GM12864 (cell line): ENCODE measurements at places on chromosomes 3 and 15.

DNA sequence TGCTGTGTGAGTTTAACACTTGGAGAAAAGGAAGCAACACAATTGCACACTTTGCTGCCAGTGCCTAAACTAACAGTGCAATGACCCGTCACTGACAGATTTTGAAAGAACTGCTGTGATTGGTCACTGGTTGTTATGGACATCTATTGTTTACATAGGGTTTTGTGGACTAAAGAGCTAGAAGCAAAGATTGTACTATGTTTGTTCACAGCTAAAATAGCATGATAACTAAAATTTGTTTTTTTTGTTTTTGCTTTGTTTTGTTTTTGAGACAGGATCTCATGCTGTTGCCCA lies 112.4 kb upstream of the GOLGA8J start:
- DNase-seq, result no peak

- DNase-seq, result no peak
These were observed 18.6 kb upstream of the IREB2 start for GRCh38 chr15:78419367-78419766.

DNA sequence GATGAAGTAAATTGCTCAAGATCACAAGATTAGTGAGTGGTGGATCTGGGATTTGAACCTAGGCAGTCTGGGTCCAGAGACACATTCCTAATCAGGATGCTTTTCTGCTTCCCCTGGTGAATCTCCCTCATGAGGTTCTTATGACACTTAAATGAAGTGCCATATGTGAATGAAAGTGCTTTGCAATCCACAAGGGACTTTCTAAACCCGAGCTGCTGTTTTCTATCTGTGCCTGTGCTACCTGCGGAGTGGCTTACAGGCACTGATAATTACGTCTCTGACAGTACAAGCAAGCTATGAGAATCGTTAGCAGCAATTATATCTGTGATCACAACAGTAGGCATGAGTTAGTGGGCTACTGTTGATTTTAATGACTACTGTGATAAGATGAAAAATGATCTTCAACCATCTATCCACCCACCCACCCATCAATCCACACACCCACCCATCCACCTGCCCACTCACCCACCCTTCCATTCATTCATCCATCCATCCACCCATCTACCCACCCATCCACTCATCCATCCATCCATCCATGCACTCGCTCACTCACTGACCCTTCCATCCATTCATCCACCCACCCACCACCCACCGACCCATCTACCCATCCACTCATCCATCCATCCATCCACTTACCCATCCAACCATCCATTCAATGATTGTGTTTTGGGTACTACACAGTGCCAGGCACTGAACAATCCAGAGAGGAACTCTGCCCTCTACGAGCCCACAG lies 51.8 kb downstream of the ATP2B2 start:
- DNase-seq, result no peak

GRCh38 chr3:36372534-36372935 lies 7.8 kb upstream of the STAC start:
- no peak for DNase-seq

DNA sequence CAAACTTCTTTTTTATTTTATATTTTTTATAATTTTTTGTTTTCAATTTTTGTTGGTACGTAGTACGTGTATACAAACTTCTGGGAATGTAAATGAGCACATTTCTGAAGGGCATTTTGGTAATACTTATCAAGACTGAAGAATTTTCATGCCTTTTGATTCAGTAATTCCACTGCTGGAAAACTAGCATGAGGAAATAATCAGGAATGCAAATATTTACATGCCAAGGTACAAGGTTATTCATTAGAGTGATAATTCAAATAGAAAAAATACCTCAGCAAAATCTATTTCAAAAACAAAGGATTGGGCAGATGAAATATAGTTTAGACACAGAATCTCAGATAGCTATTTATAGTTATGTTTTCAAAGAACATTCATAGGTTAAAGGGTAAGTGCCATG lies 128.7 kb downstream of the DMXL2 start:
- no peak for DNase-seq

- no peak for DNase-seq
These were observed 140.4 kb downstream of the SLC9A9 start for GRCh38 chr3:143707848-143708247.

DNA sequence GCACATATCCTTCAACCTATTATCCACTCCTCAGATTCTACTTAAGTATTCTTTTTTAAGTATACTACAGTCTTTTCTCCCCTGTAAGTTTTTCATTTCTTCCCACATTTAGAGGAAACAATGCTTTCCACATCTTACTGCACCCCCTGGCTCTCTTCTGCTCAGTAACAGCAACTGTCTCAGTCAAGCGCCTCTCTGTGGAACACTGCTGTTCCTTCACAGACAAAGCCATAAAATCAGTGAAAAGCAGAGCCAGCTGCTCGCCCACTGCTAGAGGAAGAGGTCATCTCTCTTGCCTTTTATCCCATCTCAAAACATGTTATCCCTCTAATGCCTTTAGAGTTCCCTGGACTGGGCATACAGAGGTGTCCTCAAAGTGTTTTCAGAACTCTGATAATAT lies 24.8 kb downstream of the SERP1 start:
- no peak for DNase-seq

- no peak for DNase-seq
These were observed 57.8 kb downstream of the IFT57 start for GRCh38 chr3:108164391-108164790.
